ENCODE measurements at places on chromosomes 6 and 20.

- no peak for DNase-seq
Observed at GRCh38 chr6:14882394-14883026, 363.4 kb upstream of the JARID2 start.

GRCh38 chr6:40477246-40478126, 109.7 kb downstream of the LRFN2 start:
- no peak for DNase-seq

DNA sequence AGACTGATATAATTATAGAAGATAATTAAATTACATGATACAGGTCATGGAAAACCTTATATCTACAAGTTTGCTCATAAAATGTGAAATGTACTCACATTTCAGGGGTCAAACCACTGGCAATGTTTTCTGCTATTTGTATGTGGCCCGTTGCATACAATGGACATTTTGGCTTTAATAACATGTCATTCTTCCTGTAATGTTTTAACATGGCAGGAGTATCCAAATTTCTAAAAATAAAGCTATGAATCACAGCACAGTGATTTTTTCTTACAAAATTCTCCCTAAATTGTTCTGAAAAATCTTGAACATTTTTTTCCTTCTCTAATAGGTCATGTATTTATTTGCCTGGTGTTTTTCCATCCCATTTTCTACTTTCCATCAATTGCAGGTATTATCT, 305.7 kb downstream of the SMOC2 start:
- no peak for DNase-seq

- no peak for DNase-seq
Observed at GRCh38 chr6:21840428-21840827, 246.9 kb downstream of the SOX4 start.

DNA sequence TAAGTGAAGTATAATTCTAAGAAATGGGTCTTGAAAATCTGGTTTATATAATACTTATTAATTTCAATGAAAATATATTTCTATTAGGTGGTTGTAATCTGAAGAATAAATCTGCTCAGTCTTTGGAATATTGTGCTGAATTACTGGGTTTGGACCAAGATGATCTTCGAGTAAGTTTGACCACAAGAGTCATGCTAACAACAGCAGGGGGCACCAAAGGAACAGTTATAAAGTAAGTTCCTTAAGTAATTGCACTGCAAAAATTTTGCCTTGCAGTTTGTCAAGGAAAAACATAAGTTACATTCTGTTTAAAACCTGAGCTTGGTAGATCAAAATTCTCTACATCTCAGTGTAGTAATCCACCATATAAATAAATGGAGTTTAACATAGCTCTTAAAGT, 106.0 kb downstream of the MYO6 start:
- no peak for DNase-seq

- DNase-seq: no peak
Observed at GRCh38 chr20:9520086-9520485, 5.7 kb downstream of the LAMP5 start.

- DNase-seq: peak; percentile 37
Observed at GRCh38 chr6:34986845-34987246, 97.8 kb downstream of the ANKS1A start.

GRCh38 chr6:22290045-22290444, 6.8 kb downstream of the PRL start:
- no peak for DNase-seq

GRCh38 chr20:37850724-37851355, 52.1 kb upstream of the VSTM2L start:
- no peak for DNase-seq

GRCh38 chr20:56911946-56912345, 282.8 kb downstream of the TFAP2C start:
- no peak for DNase-seq

GRCh38 chr6:37113976-37114375, 56.0 kb upstream of the PIM1 start:
- no peak for DNase-seq

DNA sequence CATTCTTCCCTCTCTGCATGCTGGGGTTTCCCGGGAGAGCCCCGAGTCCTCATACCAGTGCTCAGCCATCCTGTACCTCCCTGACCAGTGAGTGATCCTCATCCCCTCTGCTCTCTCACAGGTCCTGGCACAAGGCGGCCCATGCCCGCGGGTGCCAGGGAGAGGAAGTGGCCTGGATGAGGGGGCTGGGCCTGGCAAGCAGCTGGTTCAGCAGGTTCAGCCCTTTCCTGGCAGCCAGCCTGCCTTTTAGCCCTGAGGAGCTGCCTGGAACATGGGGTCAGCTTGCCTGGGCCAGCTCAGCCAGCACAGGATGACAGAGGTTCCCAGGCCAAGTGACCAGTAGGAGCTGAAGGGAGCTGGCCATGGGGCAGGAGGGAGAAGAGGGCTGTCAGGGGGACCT, 10.9 kb downstream of the MOCS1 start:
- no peak for DNase-seq

DNA sequence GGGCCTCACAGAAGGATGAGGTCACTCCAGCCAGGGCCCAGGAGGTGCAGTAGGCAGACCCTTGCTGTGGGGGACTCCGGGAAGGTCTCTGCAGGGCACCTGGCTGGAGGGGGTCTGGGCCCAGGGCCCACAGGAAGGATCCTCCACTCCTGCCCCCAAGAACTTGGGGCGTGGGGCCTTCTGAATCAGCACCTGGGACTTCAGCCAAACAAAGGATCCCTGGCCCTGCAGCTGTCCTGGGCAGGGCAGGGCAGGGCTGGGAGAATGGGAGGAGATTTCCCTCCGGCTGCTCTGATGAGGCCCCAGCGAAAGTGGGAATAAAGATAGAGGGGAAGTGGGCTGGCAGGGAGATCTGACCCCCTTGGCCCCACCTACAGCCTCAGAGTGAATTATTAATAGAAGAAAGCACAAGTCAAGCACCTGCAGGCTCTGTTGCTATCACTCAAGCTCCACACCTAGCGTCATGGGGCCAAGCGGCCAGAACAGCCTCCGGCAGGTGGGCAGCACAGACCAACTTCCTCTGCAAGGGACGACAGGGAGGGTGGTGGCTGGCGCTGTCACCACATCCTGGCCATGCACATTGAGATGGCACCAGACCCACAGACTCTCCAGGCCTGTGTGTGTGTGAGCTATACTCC, 61.6 kb upstream of the MRPS10 start:
- no peak for DNase-seq

- DNase-seq: no peak
Observed at GRCh38 chr20:48079028-48079427, 293.7 kb upstream of the SULF2 start.

GRCh38 chr6:64415926-64416325, 780.3 kb downstream of the PHF3 start:
- DNase-seq: no peak

DNA sequence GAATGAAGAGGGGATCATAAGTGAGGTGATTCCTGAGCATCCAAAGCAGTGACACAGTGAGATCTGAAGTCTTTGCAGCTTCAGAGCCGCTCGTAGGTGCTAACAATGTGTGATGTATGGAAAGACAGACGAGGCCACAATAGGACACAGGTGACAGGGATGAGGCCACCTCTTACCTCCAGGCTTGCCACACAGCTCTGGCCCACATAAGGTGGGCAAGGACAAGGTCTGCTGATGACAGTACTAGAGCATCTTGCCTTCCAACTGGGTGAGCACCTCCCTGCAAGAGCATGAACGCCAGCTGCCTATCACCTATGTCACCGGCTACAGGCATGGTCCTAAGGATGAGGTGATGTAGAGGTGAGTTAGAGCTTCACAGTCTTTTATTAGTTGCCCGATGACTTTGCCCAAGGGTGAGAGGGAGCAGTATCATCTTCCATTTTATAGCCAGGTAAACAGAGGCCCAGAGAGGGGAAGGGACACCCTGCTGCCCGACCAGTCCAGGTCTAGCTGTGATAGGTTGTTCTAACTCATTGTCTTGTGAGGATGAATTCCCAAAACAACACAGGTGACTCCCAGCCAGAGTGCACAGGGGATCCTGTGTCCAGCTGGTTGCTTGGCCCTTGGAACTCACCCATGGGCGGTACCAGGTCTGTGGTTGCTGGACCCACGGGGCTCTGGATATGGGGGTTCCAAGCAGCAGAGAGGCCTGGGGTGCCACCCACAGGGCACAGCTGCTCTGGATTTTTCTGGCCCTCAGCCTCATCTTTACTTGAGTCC, 6.2 kb upstream of the TGM6 start:
- DNase-seq: no peak

- DNase-seq: peak; percentile 52
Observed at GRCh38 chr6:33014841-33015634, 5.6 kb upstream of the HLA-DOA start.
